NB4 (cell line): ENCODE measurements at places on chromosomes 3 and 15.

- DNase-seq = no peak
Measured at GRCh38 chr3:110174908-110175307, 837.6 kb upstream of the DPPA4 start.

GRCh38 chr15:71186267-71186666 lies 71.0 kb downstream of the THSD4 start:
- DNase-seq = no peak

DNA sequence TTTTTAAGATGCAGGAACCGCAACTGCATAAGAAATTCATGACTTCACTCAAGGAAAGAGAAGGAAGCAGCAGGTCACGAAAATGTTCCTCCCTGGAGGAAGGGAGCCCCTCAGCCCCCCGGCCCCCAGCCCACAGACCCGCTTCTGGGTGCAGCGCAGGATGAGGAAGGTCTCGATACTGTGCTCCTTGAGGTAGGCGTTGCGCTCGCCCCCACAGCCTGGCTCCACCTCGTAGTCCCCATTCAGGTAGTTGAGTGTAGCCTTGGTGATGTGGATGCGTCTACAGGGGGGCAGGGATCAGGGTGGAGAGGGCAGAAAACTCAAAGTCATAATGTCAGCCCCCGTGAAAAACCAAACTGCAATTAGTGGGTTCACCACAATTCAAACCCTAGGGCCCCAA lies 121.4 kb downstream of the ADCY5 start:
- DNase-seq = no peak

DNA sequence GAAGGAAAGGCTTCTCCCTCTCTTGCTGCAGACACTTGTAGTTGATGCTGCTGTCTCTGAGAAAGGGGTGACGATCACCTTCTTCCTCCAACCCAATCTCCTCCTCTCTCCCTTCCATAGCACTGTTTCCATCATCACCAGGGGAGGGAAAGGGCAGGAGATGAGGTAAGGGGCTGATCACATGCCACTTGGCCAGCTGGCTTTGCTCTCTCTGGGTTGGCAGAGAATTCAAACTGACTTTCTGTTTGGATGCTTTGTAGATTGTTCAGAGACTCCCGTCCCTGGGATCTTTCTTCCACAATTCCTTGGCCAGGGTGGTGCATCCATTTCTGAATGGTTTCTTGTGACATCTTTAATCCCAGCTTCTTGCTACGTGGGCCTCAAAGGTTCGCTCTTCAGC lies 43.2 kb upstream of the ZNF148 start:
- no peak for DNase-seq

DNA sequence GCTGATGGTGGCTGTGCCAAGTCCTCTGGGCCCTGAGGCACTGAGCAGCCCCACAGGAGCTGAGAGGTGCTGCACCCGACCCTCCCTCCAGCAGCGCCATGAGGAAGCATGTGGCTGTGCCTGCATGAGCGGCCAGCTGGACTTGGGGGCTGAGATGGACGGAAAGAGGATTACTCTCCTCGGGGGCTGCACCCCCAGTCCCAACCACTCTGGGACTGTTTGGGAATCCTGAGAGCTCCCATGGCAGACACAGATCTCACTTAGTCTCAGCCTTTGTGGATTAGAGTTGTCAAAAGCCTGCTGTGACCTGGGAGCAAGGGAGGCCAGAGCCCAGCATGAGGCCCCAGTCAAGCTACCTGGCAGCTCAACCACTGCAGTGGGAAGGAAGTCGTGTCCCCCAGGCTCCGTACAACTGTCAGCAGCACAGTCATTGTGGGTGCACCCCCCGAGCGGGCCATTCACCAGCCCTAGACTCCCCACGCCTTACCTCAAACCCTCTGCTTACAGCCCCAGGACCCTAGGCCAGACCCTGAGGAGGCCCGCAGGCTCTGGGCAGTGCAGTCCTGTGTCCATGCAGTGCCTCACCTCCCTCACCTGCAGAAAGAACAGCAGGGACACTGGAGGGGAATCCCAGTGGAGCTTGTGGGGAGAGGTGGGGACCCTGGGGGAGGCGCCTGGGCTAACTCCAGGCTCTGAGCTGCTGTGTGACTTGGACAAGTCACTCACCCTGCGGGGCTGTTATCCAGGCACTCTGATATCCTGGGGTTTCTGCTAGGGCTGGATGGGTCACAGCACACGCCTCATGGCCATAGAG lies 17.1 kb downstream of the PRR23E start:
- DNase-seq = no peak

DNA sequence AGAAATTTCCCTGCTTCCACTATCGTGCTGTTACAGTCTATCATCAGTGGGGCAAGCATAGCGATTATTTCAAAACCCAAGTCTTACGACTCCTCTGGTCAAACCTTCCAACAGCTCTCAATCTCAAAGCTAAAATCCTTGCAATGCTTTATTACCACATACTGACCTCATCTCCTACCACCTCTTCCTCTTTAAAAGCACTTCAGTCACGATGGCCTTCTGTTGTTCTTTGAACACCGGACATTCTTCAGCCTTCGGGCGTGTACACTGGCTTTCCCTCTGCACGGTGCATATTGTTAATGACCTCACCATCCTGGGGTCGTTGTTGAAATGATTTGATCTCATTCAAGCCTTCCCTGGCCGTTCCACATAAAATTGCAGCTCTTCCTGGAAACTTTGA lies 31.1 kb downstream of the MAGEL2 start:
- DNase-seq = peak; percentile 45

- no peak for DNase-seq
Measured at GRCh38 chr3:135325726-135326235, 530.7 kb downstream of the EPHB1 start.

DNA sequence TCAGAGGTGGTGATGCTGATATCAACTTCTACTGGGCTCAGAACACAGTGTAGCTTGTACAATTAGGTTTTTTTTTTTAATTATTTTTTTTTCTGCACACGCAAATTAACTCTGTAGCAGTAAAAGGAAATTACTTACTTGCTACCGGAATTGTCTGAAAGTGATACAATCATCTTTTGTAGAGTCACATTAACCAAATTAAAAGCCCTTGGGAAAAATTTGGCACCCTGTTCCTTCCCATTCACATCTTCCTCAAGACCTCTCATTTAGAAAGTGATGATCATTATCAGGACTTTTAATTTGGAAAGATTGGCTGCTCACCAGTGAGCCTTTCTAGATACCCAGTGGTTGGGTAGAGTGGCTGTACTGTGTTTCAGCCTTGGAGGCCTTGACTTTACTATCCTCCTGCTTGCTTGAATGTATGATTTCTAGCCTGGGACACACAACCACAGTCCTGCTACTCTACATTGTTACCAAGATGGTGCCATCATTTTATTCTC lies 158.3 kb downstream of the ECT2 start:
- DNase-seq = no peak

- peak; percentile 60 for DNase-seq
Measured at GRCh38 chr15:41934843-41935242, 37.5 kb downstream of the EHD4 start.

DNA sequence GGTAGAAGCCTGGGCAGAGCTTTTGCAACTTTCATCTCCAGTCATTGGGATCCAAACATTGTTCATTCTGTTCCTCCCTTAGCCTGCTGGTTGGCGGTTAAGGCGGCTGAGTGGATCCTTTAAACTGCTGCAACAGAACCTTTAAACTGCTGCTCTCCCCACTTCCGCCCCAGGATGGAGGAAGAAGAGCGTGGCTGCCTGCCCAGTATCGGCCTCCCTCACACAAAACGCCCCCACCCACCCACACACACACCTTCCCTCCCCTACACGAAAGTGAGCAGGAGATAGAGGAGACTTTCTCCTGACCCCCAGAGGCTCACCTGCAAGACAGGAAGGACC lies 460 bp upstream of the ZMAT3 start:
- peak; percentile 51 for DNase-seq

DNA sequence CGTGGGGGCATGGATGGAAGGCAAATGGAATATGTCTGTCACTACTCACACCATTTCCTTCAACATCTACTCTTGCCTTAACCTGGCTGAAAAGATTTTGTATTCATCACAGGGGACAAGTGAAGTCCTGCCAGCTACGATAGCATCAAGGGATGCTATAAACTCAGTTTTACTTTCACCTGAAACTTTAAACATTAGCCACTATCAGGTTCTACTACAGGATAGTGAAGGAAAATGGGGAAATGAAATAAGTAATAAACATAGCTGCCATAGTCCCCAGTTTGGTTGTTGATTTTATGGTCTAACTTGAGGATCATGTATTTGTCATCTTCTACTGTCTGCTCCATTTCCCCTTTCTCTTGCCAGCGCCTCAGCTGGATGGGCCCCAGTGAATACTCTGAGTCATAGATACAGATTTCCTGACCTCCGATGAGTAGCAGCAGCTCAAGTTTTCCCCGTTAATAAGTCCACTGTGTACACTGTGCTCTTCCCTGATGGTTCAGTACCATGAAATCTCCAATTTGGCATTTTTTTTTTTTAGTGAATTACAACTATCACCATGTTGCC lies 338.2 kb upstream of the SLCO3A1 start:
- peak; percentile 66 for DNase-seq

- peak; percentile 2 for DNase-seq
Measured at GRCh38 chr3:52247409-52248164, 2.0 kb downstream of the PPM1M start.

- no peak for DNase-seq
Measured at GRCh38 chr3:30332196-30333021, 274.0 kb upstream of the TGFBR2 start.

DNA sequence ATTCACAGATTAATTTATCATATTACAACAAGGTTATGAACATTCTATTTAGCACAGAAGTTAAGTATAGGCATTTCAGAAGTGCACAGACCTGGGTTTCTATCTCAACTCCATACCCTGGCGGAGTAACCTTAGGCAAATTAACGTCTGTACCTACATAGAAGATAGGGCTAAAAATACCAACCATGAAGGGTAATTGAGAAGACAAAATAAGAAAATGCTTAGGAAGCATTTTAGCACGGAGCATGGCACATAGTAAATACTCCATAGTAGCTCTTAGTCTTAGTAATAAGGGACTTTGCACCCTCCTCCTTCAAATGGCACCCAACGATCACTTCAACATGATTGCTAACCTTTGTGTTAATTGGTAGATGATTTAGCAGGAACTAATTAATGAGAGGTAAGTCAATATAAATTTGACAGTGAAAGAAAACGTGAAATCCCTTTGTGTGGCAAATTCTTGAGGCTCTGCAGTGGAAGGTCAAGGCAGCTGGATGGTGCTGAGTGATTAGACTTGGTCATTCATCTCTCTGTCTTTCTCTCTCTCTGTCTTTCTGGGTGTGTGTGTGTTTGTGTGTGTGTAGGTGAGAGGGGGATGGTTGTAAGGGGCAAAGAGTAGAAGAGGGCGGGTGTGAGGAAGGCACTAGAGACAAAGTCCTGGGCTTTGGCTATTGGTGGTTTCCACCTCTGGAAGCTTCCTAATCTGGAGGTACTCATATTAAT lies 131.1 kb upstream of the PHLDB2 start:
- DNase-seq = no peak

DNA sequence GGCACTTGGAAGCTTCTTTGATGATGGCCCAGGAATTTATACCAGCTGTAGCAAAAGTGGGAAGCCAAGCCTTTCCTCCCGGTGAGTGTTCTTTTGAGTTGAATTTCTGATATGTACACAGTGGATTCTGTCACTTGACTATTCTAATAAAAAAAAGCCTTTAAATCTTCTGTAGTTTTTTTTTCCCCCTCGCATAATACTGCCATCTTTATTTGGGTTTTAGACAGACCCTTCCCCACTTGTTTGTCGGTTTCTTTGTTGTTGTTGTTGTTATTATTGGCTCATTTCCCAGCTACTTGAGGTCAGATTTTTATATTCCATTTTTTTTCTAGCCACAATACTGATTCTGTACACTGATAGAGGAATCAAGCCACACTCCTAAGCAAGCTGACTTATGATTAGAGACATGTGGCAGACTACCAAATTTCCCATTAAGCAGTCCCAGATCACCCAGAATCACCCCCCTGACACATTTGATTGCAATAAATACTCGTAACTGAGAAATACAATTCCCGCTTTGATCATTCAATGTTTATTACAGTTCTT lies 122.4 kb upstream of the IL12A start:
- DNase-seq = no peak

- DNase-seq = no peak
Measured at GRCh38 chr3:15443826-15444524, 16.6 kb downstream of the EAF1 start.

GRCh38 chr15:35546511-35547381 lies 781 bp upstream of the DPH6 start:
- DNase-seq = peak; percentile 77

DNA sequence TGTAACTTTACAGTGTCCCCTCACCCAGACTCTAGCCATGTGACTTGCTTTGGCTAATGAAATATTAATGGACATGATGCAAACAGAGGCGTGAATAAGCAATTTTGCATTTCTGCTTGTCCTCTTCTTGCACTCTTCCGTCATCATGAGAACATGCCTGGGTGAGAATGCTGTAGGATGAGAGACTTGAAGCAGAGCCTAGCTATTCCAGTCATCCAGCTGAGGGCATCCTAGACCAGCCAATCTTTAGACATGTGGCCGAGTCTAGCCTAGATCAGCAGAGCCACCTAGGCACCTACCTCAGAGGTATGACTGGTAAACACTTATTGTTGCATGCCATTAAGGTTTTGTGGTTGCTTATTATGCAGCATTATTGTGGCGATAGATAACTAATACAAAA lies 450.5 kb upstream of the AZI2 start:
- peak; percentile 4 for DNase-seq

GRCh38 chr3:156742401-156742800 lies 68.0 kb downstream of the TIPARP start:
- no peak for DNase-seq
